ENCODE measurements at places on chromosomes 2 and 18.

- DNase-seq: no peak
Measured at GRCh38 chr18:49617865-49618264, 56.0 kb downstream of the LIPG start.

- no peak for DNase-seq
Measured at GRCh38 chr2:113219889-113220641, 46.3 kb downstream of the PSD4 start.

DNA sequence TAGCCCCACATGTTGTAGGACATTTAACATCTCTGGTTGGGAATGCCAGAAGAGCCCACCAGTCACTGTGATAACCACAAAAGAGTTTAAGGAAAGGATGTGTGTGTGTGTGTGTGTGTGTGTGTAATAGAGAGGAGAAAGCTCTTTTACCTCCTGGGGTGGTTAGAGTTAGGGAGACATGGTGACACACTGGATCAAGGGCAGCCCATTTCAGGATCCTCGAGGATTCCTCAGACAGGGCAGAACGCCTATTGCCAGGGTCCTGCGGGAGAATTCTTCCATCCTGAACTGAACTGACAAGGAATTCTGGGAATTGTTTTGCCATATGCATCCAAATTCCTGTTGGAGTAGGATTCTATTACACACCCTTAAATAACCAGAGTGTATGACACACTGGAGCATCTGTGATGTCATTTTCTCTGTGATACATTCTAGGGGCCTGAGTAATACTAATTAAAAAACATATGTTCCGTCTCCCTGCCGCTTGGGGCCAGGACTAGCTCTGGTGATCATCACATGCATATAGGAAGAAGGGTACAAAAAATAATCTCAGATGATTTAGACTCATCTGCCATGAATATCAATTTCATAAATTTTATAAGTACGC lies 156.4 kb upstream of the MMADHC start:
- DNase-seq: no peak

DNA sequence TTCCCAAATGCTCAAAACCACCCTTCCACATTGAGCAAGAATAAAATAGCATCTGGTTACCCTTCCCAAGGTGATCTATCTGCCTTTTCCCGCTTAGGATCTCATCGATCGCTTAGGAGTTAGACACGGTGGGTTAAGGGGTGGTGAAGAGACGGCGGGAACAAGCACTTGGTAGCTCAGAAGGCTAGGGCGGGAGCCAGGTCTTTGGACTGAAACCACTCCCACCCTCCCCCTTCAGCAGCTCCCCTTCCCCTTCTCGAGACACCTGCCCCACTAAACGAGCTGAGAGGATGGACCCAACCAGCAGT lies 513 bp downstream of the THOC1 start:
- DNase-seq: no peak

DNA sequence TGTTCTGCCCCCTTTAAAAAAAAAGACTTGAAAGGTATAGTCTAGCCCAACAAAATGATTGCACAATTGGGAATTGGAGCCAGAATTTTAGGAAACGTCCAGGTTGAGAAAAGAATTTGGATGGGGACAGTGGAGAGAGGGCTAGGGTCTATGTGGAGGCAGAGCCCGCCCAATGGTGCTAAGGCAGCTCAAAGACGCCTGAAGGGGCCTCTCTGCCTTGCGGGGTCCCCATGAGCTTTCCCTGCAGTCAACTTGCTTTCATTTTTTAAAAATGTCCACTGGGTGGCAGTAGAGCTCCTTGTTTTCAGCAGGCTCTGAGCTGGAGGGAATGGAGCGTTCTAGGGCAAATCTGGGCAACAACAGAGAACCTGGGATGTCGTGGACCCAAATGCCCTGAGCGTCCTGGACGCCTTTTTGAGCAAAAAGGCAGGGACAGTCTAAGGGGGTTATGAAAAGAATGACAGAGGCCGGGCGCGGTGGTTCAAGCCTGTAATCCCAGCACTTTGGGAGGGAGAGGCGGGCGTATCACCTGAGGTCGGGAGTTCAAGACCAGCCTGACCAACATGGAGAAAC lies 40.2 kb upstream of the ITM2C start:
- peak; percentile 83 for DNase-seq

- no peak for DNase-seq
Measured at GRCh38 chr18:9001209-9001608, 101.3 kb upstream of the NDUFV2 start.

GRCh38 chr2:160213511-160213910 lies 13.4 kb upstream of the ITGB6 start:
- DNase-seq: no peak
